ENCODE measurements at places on chromosomes 3 and 15. TPM values are rescaled to one million over a fixed set of nuclear protein-coding genes. Genes with fewer than 3 reads are reported as not detected.

LINGO1 gene
- polyA plus RNA-seq: 6.8 TPM

STAC gene
- 3.2 TPM for polyA plus RNA-seq

THAP10 gene
- 3.4 TPM for polyA plus RNA-seq

SLC35G2 gene
- 4.2 TPM for polyA plus RNA-seq

ZMAT3 gene
- 4.2 TPM for polyA plus RNA-seq

STRIT1 gene
- polyA plus RNA-seq: 1.8 TPM

DNA sequence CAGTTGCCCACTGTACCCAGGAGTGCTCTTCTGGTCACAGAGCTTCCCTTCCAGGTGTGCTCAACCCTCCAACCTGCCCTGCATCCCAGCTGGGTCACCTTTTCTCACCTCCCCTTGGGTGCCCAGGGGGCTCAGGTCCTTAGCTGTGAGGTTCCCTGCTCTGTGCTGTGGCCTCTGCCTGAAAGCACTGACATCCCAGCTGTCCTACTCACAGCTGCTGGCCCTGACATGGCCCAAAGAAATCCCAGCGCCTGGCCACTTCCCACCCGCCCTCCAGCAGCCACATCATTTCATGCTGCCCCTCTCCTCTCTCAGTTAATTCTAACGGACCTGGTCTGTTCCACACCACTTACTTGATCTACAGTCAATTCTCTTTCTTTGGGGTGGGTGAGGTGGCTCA, 79.9 kb downstream of the ISG20 start:
- no peak overlapping the region for H3K4me3 ChIP-seq
- DNase-seq: no peak
- H3K27me3 ChIP-seq: no peaks in the 10 kb centered on the region
- H3K27ac ChIP-seq: no peak overlapping the region

- H3K27me3 ChIP-seq: no peaks in the 10 kb centered on the region
- no peak for DNase-seq
- H3K36me3 ChIP-seq: no peaks in the 10 kb centered on the region
- H3K4me1 ChIP-seq: no peaks in the 10 kb centered on the region
- H3K27ac ChIP-seq: no peak overlapping the region
These were observed 55.3 kb downstream of the TPRA1 start for GRCh38 chr3:127535106-127535785.

GRCh38 chr3:53554559-53555067, 60.2 kb downstream of the CACNA1D start:
- DNase-seq: no peak
- no peaks in the 10 kb centered on the region for H3K36me3 ChIP-seq
- no peak overlapping the region for H3K4me3 ChIP-seq

DNA sequence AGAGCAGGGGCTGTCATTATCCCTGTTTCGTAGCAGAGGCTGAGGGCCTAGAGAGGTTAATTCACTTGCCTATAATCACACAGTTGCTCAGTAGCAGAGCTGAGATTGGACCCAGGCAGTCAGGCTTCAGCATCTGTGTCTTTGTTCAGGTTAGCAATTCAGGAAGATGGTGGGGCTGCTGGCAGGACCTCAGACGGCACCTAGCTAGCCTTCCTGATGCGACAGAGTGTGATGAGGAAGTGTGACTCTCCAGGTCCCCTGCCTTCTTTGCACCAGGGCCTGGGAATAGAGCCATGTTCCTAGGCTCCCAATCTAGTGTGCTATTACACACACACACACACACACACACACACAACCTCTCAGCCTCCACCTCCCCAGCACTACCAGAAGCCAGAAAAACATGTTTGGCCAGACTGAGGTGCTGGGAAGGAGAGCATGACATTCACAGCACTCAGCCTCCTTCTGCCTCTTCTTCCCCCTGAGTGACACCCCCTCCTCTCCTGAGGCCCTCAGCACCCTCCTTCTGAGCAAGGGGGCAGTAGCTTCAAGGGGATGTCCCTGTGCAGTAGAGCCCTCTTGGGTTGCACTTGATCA, 88.9 kb downstream of the TLE3 start:
- no peak overlapping the region for H3K4me3 ChIP-seq
- H3K4me1 ChIP-seq: no peaks in the 10 kb centered on the region
- H3K36me3 ChIP-seq: no peaks in the 10 kb centered on the region
- H3K27me3 ChIP-seq: no peaks in the 10 kb centered on the region
- peak; percentile 40 for DNase-seq

DNA sequence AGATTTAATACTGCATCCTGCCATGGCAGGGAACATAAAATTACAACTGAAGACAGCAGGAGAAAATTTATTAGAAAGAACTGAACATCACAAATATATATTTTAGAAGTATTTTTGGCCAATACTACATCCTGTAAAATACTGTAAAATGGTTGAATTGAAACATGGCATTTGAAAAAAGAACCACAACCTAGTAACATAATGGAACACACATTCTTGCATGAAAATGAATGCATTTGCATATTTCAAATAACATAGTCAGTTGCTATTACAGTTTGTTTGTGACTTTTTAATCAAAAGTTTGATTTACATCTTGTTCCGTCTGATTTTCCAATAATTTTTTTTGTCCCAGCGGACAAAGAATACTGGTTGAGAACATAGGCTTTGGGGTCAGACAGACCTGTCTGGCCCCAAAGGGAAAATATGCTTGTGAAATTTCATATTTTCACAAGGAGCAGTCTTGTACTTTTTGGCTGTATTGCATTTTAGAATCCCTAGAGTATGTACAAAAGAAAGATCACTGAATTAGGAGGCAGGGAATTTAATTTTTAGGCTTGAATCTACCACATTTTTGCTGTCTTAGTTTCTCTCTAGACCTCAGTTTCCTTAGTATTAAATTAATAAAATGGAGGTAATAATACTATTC, 268.8 kb downstream of the ADAMTSL3 start:
- H3K4me3 ChIP-seq: no peak overlapping the region
- H3K4me1 ChIP-seq: no peaks in the 10 kb centered on the region
- no peak for DNase-seq
- no peaks in the 10 kb centered on the region for H3K27me3 ChIP-seq
- H3K36me3 ChIP-seq: no peaks in the 10 kb centered on the region

DNA sequence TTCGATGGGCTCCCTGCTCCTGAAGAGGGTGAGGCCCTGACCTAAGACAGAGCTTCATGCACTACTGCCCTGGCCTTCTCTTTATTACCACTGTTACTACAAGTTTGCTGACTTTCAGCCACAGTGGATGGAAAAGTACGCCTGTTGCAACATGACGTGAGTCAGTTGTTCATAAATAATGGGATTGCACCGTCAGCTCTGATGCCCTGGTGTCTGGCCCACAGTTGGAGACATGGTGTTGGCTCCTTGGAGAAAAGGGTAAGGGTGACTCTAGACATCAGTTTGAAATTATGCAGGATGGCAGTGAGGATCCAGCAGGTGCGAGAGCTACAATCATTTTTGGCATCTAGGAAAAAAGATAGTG, 5.5 kb downstream of the PAQR5 start:
- peak overlapping the region; percentile 96 for H3K27ac ChIP-seq
- no peaks in the 10 kb centered on the region for H3K36me3 ChIP-seq
- DNase-seq: no peak
- no peak overlapping the region for H3K4me3 ChIP-seq
- peaks cover 45% of the 10 kb centered on the region for H3K4me1 ChIP-seq

DNA sequence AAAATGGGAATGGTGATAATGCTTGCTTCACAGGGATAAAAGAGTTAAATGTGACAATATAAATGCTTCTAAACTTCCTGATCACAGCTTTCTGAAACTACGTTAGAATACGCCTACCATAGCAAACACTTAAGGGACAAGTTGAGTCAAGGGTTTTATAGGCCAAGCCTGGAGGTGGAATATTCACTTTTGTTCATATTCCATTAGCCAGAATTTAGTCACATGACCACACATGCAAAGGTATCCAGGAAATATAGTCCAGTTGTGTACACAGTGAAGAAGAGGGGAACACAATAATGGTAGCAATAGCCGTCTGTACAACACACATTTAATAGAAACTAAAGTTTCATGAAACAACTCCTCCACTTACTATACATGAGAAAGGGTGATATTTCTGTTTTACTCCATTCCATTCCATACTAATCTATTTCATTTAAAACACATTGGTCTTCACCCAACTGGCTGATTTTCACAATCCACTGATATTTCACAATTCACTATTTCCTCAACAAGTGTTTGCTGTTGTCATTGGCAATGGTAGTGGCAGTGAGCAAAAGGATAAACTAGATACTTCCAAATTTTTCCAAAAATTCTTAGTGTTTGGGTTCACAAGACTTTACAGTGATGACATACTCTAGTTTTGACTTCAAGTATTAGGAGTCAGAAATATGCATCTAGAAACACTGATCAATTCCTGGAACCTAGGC, 270.9 kb downstream of the ERC2 start:
- no peaks in the 10 kb centered on the region for H3K27me3 ChIP-seq
- H3K36me3 ChIP-seq: no peaks in the 10 kb centered on the region
- H3K27ac ChIP-seq: no peak overlapping the region
- H3K4me1 ChIP-seq: no peaks in the 10 kb centered on the region
- DNase-seq: no peak

DNA sequence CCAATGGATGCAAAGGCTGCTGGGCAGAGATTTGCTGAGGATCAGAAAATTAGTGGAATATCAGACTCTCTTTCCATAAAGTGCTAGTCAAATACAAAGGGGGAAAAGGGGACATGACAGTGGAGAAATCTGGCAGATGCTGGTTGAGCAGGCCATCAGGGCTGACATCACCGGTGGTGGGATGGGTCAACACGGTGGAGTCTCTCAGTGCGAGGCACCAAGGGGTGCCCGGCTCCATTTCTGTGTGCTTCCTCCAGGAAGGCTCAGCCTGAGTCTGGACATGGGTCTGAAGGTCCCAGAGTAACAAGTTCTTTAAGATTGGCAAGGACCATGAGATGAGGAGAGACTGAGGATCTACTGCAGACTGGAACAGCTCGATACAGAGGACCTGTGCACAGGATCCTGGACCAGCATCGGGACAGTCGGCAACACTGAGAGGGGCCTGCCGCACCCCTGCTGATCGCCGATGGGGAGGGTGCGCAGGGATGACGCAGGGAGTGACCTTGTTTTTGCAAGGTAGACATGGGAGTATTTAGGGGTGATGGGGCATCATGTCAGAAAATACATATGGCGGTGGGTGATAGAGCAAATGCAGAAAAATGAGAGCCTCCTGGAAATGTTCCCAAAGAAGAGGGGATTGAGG, 92.7 kb downstream of the SEC22A start:
- H3K4me3 ChIP-seq: no peak overlapping the region
- no peaks in the 10 kb centered on the region for H3K27me3 ChIP-seq
- no peaks in the 10 kb centered on the region for H3K4me1 ChIP-seq

GRCh38 chr3:13282358-13282985, 137.7 kb downstream of the NUP210 start:
- no peaks in the 10 kb centered on the region for H3K36me3 ChIP-seq
- peaks cover 4% of the 10 kb centered on the region for H3K27me3 ChIP-seq
- peak overlapping the region; percentile 43 for H3K4me3 ChIP-seq

- H3K4me3 ChIP-seq: no peak overlapping the region
- no peaks in the 10 kb centered on the region for H3K4me1 ChIP-seq
- no peaks in the 10 kb centered on the region for H3K27me3 ChIP-seq
- H3K36me3 ChIP-seq: no peaks in the 10 kb centered on the region
- no peak for DNase-seq
These were observed 103.6 kb downstream of the TGFBR2 start for GRCh38 chr3:30710017-30710416.

DNA sequence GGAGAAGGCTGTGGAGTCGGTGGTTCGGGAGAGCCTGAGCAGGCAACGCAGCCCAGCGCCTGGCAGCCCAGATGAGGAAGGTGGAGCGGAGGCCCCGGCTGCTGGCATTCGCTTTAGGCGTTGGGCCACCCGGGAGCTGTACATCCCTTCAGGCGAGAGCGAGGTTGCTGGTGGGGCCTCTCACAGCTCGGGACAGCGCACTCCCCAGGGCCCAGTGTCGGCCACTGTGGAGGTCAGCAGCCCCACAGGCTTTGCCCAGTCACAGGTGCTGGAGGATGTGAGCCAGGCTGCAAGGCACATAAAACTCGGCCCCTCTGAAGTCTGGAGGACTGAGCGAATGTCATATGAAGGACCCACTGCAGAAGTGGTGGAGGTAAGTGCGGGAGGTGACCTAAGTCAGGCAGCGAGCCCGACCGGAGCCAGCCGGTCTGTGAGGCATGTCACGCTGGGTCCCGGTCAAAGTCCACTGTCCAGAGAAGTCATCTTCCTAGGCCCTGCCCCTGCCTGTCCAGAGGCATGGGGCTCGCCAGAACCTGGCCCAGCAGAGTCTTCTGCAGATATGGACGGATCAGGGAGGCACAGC, 26.7 kb downstream of the SYNM start:
- no peak overlapping the region for H3K27ac ChIP-seq
- no peaks in the 10 kb centered on the region for H3K36me3 ChIP-seq
- H3K4me3 ChIP-seq: no peak overlapping the region

- no peaks in the 10 kb centered on the region for H3K4me1 ChIP-seq
- no peak overlapping the region for H3K4me3 ChIP-seq
- H3K27ac ChIP-seq: no peak overlapping the region
- no peaks in the 10 kb centered on the region for H3K36me3 ChIP-seq
- no peaks in the 10 kb centered on the region for H3K27me3 ChIP-seq
- DNase-seq: peak; percentile 17
These were observed 38.6 kb downstream of the ZBTB11 start for GRCh38 chr3:101638261-101638745.

GRCh38 chr15:51443282-51443914, 101.9 kb downstream of the GLDN start:
- H3K36me3 ChIP-seq: peaks cover 2% of the 10 kb centered on the region
- H3K27me3 ChIP-seq: no peaks in the 10 kb centered on the region
- H3K4me1 ChIP-seq: no peaks in the 10 kb centered on the region
- H3K27ac ChIP-seq: no peak overlapping the region

DNA sequence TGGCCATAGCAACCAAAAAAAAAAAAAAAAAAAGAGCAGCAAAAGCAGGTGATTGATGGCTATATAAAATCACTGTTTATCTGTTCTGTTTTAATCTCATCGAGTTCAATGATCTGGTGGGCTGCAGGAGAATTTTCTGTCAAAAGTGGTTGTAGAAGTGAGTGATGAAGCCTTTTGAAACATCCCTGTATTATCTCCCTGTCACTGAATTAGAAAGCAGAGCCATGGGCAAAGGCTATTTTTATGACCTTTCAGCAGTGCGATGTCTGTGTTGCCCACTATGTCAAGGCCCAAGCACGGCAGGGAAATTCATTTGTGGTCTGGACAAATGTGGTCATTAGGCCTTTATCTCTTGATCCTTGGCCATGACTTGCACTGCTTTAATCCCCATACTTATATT, 59.9 kb downstream of the OTOL1 start:
- H3K36me3 ChIP-seq: no peaks in the 10 kb centered on the region
- no peak overlapping the region for H3K27ac ChIP-seq
- DNase-seq: no peak
- H3K4me3 ChIP-seq: no peak overlapping the region
- no peaks in the 10 kb centered on the region for H3K27me3 ChIP-seq

DNA sequence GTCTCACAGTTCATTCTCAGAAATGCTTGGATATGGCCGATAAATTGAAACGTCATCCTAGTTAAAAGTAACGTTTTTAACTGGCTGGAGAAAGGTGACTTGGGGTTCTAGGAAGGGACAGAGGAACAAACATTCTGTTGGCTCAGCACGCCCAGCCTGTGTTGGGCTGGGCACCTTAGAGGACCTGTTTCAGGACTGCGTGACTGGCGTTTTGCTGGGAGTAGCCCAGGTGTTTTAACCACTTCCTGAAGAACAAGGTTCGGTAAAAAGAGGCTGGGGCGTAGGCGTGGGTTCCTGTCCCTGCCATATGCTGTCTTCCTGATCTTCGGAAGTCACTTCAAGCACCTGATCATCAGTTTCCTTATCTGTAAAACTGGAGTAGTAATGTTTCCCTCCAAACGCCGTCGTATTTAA, 1.1 kb upstream of the TLNRD1 start:
- H3K4me1 ChIP-seq: peaks cover 15% of the 10 kb centered on the region
- peaks cover 2% of the 10 kb centered on the region for H3K36me3 ChIP-seq
- no peaks in the 10 kb centered on the region for H3K27me3 ChIP-seq
- peak overlapping the region; percentile 65 for H3K4me3 ChIP-seq

GRCh38 chr3:180011927-180012326, 24.8 kb downstream of the PEX5L start:
- no peak for DNase-seq
- H3K4me3 ChIP-seq: no peak overlapping the region
- H3K27me3 ChIP-seq: no peaks in the 10 kb centered on the region
- H3K36me3 ChIP-seq: no peaks in the 10 kb centered on the region

All from kidney (tissue), 22 donors.